ENCODE measurements at places on chromosomes 3 and 15. TPM values are rescaled to one million over a fixed set of nuclear protein-coding genes. Genes with fewer than 3 reads are reported as not detected.

DNA sequence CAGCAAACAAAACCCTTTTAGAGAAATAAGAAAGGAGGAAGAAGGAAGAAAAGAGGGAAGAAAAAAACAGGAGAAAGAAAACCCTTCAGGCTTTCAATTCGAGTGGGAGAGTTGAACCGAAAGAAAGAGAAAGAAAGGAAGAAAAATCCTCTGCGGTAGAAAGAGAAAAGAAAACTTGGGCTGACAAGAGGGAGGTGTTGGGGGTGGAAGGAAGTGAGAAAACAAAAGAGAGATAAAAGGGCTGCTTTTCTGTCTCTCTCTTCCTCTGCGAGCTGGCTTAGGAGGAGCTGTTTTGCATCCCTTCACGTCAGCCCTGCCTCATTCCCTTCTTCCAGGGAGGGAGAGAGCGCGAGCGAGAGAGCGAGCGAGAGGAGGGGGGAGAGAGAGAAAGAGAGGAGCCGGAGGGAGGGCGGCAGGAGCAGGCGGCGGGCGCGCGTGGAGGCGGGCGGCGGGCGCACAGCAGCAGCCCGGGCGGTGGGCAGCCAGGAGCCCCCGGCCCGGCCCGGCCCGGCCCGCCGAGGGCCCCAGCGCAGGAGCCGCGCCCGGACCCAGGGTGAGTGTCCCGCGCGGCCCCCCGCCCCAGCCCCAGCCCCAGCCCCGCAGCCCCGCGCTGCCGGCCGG lies at the start of gene ZNF710:
Gene ZNF710 (plus strand): TSS at position 263 of the 621 bp plus-strand sequence. CDS start 65,814 bp downstream, outside the sequence.
- DNase-seq, result peak; percentile 77

DNA sequence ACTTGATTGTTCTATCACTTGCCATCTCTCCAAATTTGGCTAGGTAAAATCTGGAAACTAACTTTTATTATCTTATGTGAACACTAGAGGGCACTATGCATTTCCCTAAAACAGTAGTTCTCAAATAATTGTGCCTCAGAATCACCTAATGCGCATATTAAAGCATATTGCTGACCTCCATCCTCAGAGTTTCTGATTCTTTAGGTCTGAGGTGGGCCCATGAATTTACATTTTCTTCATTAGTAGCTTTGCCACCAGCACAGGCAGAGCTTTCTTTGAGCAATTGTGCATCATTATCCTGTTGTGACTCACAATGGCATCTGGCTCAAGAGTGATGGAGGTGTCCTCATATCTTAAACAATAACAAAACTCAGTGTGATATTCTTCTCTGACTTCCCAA lies 17.5 kb upstream of the BCHE start:
- DNase-seq, result no peak

MST1R gene
- total RNA-seq, result 0.26 TPM

C15orf62 gene
- total RNA-seq, result not detected

Data from LHCN-M2 (cell line).